Urinary bladder (tissue), 4 donors: ENCODE measurements at places on chromosomes 5 and 9. TPM values are rescaled to one million over a fixed set of nuclear protein-coding genes. Genes with fewer than 3 reads are reported as not detected.

The SSBP2 gene
- total RNA-seq = 94.8 TPM

The GDF9 gene
- total RNA-seq = 0.26 TPM

The SH3PXD2B gene
- 24.3 TPM for total RNA-seq

The SLC45A2 gene
- total RNA-seq = not detected
